ENCODE measurements at places on chromosomes 1 and 21. TPM values are rescaled to one million over a fixed set of nuclear protein-coding genes. Genes with fewer than 3 reads are reported as not detected.

OR2M3 gene
- not detected for total RNA-seq

DNA sequence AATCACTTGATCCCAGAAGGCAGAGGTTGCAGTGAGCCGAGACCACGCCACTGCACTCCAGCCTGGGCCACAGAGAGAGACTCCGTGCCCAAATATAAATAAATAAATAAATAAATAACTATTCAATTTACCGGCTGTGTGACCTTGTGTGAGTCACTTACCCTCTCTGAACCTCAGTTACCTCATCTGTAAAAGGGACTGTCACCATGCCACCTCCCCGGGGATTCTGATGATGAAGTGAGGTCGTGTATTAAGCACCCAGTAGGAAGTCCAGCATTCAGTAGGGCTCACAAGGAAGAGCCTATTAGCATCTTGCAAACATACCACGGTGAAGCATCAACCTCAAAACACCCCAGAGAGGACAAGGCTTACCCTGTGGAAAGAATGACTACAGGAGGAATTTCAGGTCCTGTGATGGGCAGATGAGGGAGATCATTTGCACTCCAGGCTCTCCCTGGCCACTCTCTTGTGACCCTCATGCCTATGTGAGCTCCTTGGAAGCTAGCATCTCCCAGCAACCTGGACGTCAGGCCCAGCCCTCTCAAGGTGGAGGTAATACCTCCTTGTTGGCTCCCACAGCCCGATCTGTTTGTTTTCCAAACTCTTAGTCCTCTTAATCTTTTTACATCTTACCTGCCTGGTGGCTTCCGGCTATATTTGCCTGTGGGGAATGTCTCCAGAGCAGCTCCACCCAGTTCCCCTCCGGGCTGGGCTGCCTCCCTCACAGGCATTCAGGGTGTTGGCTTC is 7.6 kb upstream of the C1QA start:
- H3K36me3 ChIP-seq: no peaks in the 10 kb centered on the region
- H3K4me3 ChIP-seq: no peak overlapping the region
- no peak overlapping the region for H3K27ac ChIP-seq
- no peaks in the 10 kb centered on the region for H3K27me3 ChIP-seq

- H3K4me3 ChIP-seq: no peak overlapping the region
- peak; percentile 89 for DNase-seq
- H3K27ac ChIP-seq: no peak overlapping the region
- no peaks in the 10 kb centered on the region for H3K36me3 ChIP-seq
- peaks cover under 1% of the 10 kb centered on the region for H3K27me3 ChIP-seq
Measured at GRCh38 chr1:227892489-227893299, 55.0 kb downstream of the WNT9A start.

DNA sequence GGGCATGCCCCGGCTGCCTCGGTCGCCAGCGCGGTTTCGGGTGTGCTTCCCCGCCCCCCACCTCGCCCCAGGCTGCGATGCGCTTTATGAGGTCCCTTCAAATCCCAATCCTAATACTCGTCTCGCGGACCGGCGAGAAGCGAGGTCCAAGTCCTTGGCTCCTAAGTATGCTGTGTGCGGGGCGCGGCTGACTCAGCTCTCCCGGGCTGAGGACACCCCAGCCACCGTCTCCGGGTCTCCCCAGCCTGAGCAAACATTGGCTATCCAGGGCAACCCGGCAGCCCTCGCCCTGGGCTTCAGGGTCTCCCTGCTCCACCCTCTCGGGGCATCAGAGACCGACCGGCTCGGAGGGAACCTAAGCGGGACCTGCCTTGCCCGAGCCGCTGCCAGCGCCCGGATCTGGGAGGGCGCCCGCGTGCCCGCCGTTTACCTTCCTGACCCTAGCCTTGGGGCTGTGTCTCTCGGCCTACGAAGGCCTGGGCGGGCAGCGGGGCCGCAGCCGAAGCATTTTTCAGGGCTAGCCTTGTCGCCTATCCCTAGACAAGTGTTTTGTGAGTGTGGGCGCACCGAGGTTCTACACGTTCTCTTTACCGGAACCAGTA is 1.2 kb downstream of the ITPKB start:
- peak overlapping the region; percentile 97 for H3K27ac ChIP-seq
- peak overlapping the region; percentile 90 for H3K4me3 ChIP-seq
- H3K27me3 ChIP-seq: no peaks in the 10 kb centered on the region
- peak; percentile 94 for DNase-seq

DNA sequence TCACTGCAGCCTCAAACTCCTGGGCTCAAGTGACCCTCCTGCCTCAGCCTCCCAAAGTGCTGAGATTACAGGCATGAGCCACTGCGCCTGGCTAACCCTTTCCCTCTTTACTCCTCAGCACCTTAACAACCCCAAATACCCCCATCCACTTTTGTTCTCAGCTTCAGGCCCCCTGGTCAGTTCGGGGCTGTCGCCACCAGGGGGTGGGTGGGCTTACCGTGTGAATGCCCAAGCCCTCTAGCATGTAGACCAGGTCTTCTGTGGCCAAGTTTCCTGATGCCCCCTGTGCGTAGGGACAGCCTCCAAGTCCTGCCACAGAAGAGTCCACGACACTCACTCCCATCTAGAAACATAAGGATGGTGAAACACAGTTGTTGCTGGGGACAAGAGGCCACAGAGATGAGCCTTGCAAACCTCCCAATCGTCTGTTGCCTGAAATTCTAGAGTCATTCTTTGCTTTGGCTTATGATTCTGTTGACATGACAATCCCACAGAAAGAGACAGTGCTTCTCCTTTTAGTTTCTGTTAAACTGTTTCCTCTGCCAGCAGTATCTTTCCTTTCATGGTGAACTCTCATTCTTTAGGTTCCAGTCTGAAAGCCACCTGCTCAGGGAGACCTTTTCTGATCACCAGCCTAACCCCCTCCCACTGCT is 3.8 kb upstream of the GALE start:
- H3K36me3 ChIP-seq: peaks cover 56% of the 10 kb centered on the region
- DNase-seq: no peak
- H3K4me1 ChIP-seq: peaks cover 15% of the 10 kb centered on the region
- no peak overlapping the region for H3K4me3 ChIP-seq
- H3K27ac ChIP-seq: no peak overlapping the region
